ENCODE measurements at places on chromosomes 13 and 19.

- DNase-seq: no peak
Measured at GRCh38 chr13:100108913-100109507, 20.1 kb downstream of the PCCA start.

DNA sequence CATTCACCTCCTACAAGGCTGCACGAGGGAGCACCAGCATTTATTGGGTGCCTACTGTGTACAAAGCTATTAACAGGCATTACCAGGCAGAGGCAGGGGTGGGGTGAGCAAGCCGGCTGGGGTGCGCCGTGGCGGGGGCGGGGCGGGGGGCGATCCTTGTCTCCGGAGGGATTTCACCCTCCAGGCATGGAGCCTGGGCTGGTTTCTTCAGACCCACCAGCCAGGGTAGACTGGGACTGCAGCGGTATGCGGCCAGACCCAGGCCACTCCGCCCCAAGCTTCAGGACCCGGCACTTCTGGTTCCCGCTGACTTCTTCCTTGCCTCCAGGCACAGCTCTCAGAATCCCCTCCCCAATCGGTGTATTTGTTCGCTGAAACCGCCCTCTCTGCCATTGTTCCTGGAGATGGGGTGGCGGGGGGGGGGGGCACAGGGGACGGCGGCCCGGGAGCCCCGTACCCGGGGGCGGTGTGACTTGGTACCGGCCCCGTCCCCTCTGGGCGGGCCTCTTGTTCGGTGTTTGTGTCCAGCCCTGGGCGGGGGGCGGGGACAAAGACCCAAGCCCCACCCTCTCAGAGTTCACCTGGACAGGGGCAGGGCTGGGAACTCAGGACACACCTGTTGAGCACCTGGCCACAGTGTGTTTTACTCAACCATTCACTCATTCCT is 14.4 kb downstream of the TJP3 start:
- no peak for DNase-seq

DNA sequence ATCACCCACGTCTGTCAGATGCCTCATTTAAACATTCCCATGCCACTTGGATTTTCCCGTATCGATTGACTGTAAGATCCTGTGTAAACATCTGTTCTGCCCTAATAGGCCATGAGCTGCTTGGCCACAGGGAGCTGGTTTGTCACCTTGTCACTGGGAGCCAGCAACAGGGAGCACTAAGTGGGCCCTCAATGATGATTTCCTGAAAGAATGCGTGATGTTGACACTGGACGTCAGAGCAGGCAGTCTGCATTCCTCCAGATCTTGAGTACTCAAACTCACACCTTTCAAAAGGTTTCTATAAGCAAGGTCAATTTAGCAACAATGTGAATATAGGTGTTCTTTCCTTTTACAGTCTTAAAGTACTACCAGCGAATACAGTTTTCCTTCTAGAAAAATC is 78.8 kb downstream of the TUBGCP3 start:
- no peak for DNase-seq

DNA sequence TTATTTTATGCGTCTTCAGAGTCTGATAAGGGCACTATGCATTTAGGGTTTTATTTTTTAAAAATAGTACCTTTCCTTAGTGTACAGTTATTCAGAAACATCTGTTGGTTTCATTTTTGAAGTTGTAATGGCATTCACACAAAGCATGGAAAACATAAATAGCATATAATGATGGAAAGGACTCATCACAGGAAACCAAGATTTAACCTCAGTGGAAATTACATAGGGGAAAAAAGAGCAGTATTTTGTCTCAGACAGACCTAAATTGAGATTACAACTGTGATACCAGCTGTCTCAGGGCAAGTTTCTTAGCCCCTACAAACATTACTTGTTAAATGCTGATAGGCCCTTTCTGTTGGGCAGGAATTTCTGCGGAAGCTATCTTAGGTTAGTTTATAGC is 57.2 kb downstream of the NHLRC3 start:
- no peak for DNase-seq

- DNase-seq: no peak
Measured at GRCh38 chr19:29308977-29309590, 96.1 kb upstream of the UQCRFS1 start.

DNA sequence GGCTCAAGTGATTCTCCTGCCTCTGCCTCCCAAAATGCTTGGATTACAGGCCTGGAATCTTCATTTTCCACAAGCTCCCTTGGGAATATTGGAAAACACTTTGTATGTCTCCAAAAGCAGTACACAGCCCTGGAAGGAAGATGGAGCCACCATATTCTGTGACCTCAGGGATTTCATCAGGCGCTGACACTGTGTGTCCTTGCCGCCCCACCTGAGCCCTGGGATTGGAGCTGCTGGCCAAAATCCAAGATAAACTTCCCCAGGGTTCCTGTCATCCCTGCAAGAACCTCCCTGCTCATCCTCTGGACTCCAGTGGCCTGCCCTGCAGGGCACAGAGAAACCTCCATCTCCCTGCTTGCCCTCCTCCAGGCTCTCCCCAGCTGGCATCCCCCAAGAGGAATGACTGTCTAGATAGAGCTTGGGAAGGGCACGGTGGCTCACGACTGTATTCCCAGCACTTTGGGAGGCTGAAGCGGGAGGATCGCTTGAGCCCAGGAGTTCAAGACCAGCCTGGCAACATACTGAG is 1.3 kb upstream of the GNG7 start:
- no peak for DNase-seq

DNA sequence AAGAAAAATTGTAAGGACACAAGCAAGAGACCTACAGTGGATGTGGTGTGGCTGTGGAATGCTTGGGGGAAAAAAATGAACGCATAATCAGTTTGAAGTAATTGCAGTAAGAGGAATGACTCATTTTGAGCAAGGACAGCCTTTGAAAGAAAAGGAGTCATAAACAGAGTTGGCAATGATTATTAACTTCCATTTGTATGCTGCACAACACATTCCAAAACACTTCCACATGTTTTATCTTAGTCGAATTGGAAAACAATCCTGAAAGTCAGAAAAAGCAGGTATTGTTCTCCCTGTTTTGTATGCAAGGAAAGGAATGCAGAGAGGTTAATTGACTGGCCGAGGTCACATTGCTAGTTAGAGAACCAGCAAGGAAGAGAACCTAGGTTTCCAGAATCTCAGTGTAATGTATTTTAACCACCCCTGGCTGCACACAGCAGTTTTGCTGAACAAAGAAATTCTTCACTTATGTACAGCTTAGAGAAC is 630.0 kb upstream of the MIR17HG start:
- peak; percentile 94 for DNase-seq

GRCh38 chr19:10568062-10568825 is 535 bp downstream of the CDKN2D start:
- no peak for DNase-seq

- no peak for DNase-seq
Measured at GRCh38 chr19:18292462-18292809, 11.0 kb upstream of the JUND start.

DNA sequence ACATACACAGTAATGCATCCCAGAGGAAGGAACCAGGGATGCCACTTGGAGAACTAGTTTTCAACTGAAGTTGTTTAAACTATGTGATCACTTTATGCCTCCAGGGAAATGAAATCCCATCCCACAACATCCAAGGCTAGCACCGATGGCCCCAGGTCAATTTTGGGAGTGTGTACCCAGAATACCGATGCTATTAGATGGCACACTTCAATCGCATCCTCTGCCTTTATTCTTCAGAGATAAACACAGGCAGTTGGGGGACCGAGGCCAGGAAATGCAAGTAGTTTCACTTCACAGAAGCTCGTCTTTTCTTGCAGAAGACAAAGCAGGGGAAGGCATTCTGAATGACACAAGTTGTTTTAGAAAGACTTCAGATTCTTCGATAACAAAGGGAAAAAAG is 13.8 kb downstream of the STK24 start:
- DNase-seq: no peak

DNA sequence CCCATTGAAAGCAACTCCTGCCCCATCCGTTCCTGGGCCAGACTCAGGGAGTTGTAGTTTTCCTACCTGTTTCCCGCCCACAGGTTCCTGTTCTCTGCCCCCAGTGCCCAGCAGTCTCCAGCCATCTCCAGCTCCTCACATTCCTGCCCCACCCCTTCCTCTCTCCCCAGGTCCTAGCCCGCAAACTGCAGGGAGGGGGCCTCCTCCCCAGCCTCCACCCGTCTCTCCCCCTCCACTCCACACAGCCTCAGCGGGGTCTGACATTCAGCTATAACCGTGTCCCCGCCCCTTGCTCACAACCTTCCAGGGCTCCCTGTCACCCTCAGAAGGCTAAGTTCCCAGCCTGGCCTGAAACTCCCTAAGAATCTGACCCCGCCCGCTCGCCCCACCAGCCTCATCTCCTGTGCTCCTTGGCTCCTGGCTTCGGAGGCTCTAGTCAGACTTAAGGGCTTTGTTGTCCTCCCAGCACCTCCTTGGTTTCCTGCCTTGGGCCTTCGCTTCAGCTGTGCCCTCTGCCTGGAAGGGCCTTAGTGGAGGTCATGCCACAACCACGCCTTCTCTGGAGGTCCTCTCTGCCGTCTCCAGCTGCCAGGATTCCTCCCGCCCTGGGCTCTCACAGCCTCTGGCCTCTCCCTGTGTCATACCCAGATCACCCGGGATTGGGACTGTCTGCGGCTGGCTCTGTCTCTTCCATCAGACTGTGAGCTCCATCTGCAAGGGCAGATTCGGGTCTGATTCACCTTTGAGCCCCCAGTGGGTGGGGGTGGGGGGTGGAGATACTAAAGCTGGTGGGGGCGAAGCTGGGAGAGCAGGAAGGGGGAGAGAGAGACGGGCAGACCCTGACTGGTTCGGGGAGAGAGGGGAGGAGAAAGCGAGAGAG is 5.1 kb upstream of the SPACA6 start:
- no peak for DNase-seq

DNA sequence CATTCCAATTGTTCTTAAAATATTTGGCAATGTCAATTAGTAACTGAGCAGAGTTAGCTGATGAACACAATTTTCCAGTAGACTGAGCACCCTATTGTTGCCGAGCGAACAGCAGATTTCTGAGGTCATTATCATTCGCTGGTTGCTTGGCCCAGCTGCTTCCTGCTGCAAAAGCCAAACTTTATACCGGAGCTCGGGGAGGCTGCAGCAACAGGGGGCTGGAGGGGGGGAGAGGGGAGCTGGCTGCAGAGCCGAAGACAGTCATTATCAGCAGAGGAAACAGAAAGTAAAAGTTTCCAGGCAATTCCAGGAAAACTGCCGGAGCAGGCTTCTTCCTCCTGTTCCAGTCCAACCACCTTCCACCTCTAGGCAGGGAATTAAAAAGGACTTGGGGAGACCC is 77.9 kb downstream of the ZNF536 start:
- DNase-seq: peak; percentile 19

GRCh38 chr19:10797541-10798256 is 38.3 kb downstream of the TMED1 start:
- DNase-seq: no peak

- DNase-seq: no peak
Measured at GRCh38 chr13:20473139-20473538, 52.5 kb downstream of the CRYL1 start.

DNA sequence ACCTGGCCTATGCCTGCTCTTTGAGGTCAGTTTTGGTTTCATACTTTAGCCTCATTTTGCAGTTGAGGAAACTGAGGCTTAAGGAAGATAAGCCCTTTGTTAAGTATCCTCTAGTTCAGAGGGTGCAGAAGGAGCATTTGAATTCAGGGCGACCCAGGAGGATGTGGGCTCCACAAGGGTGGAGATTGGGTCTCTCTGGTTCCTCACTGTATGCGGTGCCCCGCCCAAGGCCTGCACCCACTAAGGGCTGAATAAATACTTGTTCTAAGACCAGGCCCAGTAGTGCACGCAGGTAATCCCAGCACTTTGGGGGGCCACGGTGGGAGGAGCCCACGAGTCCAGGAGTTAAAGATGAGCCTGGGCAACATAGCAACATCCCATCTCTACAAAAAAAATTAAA is 768 bp upstream of the SLC44A2 start:
- no peak for DNase-seq

DNA sequence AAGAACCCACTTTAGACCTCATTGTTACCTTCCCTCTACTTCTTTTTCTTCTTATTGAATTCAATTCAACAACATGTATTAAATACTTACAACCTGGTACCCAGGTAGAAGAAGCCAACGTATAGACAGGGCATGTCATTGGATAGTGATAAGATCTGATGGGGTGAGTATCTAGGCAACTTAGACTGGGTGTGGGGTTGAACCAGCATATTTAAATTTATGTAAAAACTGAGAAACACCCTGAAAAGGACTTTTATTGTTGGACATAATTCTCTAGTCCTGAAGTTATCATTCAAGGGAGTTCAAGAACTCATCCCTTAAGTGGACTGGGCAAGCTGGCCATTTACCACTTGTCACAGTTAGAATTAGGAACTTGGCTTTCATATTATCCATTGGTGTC is 139.2 kb downstream of the ZIC5 start:
- no peak for DNase-seq

DNA sequence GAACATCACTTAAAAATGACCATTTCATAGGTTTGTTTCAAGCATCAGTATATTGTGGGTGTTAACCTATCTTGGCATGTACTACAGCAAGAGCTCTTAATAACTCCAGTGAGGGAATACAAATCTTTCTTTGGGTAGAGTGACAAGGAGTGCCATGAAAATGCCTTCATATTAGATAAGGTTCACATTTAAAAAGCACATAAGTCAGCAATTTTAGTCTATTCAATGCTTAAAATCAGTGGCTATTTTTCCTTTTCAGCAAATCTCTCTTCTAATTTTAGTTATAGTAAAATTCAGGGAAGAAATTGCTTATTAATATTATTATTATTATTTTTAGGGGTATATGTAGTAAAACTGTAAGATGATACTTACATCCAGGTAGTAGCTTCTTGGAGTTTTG is 291.1 kb downstream of the GPC6 start:
- DNase-seq: no peak

- no peak for DNase-seq
Measured at GRCh38 chr13:30016398-30016797, 166.0 kb upstream of the UBL3 start.

DNA sequence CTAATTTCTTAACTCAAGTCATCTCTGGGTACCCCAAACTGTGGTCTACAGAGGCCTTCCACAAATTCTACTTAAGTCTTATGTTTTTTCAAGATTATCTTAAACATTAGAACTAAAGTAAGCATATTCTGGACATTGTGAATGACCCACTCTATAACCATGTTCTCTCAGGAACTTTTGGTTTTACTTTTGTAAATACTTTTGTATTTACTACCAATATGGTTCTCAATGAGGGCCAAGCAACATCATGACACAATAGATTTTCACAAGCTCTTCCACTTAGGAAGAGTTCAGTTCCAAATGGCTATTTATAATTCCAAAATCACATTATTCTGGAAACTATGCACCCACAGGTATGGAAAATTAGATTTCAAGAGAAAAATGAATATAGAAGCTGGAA is 10.8 kb downstream of the DIAPH3 start:
- DNase-seq: no peak

GRCh38 chr19:8631425-8631819 is 989 bp downstream of the NFILZ start:
- DNase-seq: no peak

GRCh38 chr13:32594157-32594738 is 8.0 kb downstream of the PDS5B start:
- no peak for DNase-seq

GRCh38 chr13:40534456-40534855 is 132.0 kb downstream of the FOXO1 start:
- no peak for DNase-seq

- no peak for DNase-seq
Measured at GRCh38 chr13:109331011-109331433, 455.4 kb downstream of the IRS2 start.
